Hematopoietic multipotent progenitor cell treated with erythropoietin and hydrocortisone succinate and interleukin-3 and kit ligand, for 4 days (in vitro differentiated cells): ENCODE measurements at places on chromosomes 6 and 20.

- DNase-seq = peak; percentile 74
Observed at GRCh38 chr6:7617801-7618764, 28.1 kb downstream of the SNRNP48 start.

GRCh38 chr6:11978169-11978987 is 33.7 kb upstream of the HIVEP1 start:
- DNase-seq = peak; percentile 49

- DNase-seq = no peak
Observed at GRCh38 chr6:139392794-139393193, 18.3 kb upstream of the CITED2 start.

DNA sequence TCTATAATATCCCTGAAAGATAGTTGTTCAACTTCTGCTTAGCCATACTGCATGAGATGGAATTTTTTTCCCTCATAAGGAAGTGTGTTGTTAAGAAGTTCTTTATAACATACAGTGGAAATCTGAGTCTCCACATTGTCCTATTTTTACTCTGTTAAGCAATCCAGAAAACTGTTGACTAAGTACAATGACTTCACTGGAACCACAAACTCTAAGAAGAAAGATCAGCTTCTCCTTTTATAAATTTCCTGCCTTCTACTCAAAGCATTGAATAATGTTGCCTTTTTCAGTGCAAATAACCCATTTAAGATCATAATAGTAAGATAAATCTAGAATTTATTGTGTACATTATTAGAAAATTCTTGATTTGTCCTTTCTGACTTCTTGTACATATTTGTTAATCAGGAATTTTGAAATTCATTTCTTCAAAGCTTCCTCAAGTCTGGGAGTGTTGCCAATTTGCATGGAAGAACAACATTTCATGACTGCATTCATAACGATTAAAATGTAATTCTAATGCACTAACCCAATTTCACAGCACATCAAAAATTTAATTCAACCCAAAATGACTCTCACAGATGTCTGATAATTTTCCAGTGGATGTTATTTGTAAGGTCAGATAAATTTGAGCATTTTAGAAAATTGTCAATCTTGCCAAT is 45.6 kb upstream of the ANKEF1 start:
- DNase-seq = peak; percentile 50

DNA sequence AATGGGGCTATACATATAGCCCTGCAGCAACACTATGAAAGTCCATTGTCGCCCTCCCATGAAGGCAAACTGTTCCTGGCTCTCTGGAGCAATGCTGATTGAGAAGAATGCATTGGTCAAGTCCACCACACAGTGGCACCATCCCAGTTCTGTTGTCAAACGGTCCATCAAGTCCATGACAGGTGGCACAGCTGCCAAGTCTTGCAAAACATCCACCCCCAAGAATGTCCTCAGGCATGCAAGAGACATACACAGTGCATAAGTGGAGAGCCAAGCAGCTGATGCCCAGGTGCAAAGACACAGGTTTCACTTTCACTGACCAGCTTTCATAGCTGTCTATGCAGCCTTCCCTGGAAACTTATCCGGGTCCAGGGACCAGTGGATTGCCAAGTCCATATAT is 17.5 kb downstream of the ZNF391 start:
- no peak for DNase-seq

DNA sequence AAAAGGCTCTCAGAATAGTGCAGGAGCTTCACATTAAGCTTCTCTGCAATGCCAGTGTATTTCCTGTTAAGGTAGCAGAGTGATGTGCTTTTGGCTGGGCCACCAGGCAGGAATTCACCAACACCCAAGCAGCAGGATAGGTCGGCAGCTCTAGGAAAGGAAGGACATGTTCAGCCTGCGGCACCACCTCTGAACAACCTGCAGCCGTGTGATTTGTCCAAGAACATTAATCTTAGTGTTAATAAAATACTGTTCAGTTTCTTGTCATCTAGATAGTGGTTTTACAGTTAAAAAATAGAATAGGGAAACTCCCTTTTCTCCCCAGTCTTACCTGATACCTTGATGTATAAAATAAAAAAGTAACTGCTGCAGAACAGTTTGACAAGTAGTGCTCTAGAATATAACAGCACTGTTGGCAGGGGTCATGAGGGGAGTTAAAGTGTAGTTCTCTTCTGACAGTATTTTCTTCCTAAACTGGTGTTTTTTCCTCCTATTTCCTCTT is 18.8 kb downstream of the ZNF292 start:
- DNase-seq = no peak

- DNase-seq = no peak
Observed at GRCh38 chr6:116165596-116165995, 39.7 kb upstream of the COL10A1 start.

- DNase-seq = peak; percentile 81
Observed at GRCh38 chr6:125906158-125906998, 50.2 kb upstream of the HINT3 start.

DNA sequence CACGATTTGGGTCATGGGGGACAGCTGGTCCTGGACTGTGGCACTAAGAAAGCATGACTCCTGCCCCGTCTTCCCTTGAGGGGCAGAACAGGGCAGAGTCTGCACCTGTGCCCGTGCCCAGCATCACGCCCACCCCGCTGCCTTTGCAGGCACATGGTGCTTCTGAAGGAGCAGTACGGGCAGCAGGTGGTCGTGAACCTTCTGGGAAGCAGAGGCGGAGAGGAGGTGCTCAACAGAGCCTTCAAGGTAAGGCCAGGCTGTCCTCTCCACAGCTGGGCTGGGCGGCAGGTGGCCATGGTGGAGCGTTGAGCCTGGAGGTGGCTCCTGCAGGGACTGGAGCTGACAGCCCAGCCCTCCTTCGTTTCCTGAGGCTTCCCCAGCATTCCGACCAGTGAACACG is 77.4 kb downstream of the SYNJ2 start:
- DNase-seq = no peak

DNA sequence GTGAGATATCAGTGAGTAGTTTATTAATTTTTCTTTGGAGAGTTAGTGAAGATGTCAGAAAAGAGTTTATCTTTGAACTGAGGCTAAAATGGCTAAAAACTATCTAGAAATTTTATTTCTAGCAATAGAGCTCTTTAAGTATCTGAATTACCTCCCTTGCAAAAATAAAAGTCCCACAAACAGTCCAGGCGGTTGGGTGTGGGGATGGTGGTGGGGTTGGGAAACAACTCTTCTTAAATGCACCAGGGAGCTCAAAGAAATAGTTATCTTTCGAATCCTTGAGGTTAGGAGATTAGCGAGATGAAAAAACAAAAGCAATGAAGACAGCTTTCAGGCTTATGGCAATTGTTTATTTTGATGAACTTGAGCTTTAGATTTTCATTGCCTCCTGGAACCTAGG is 1299.1 kb upstream of the ADGRB3 start:
- no peak for DNase-seq

GRCh38 chr6:107323133-107323785 is 136.1 kb downstream of the PDSS2 start:
- no peak for DNase-seq

GRCh38 chr20:23122321-23122720 is 36.2 kb upstream of the CD93 start:
- no peak for DNase-seq

GRCh38 chr20:7022597-7022996 is 255.1 kb downstream of the BMP2 start:
- DNase-seq = no peak

DNA sequence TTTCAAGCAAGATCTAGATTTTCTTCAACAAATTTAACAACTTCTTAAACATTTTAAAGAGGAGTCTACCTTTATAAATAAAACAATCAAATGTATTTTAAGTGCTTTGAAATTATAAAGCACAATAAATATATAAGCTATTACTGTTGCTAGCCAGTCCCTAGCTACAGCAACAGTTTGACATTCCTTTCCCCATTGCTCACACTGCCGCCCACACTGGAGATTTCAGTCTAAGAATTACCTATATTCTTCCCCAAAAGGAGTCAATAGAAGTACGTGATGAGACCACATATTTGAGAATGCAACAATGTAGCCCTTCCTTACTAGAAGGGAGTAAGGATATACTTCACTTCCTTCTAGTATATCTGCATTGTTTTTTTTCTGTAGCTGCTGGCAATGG is 65.3 kb upstream of the RNF146 start:
- no peak for DNase-seq

GRCh38 chr6:2213086-2213485 is 32.3 kb downstream of the GMDS start:
- DNase-seq = no peak

DNA sequence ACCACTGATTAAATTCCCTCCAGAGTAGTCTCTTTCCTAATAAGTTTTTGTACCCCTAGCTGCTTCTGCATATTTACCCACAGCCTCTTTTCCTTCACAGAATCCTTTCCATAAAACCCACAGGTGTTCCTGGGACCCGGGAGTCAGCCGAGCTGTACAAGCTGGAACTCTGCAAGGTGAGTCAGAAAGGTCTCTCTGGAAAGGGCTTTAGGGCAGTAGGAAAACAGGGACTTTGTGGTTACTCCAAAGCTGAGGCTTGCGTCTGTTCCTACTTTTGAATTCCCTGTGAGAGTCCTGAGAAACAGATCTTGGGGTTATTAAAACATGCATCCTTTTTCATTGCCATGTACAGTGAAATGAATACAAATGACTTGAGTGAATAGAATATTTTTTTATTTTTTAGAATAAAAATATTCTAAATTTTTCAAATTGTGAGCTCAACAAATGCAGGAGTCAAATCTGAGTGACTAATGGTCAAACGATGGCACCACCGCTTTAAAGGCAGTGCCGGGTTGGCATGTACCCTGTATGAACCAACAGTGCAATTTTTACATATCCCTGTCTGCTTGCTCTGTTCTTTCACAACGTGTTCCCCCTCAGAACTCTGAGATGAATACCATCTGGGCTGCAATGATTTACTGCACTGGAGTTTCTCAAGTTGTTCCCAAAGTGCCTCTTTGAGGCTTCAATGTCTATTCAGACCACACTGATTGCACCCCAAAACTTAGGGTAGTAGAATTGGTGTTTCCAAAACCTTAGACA is 78.4 kb downstream of the GFRAL start:
- no peak for DNase-seq

GRCh38 chr6:40907198-40907701 is 131.8 kb downstream of the UNC5CL start:
- no peak for DNase-seq

DNA sequence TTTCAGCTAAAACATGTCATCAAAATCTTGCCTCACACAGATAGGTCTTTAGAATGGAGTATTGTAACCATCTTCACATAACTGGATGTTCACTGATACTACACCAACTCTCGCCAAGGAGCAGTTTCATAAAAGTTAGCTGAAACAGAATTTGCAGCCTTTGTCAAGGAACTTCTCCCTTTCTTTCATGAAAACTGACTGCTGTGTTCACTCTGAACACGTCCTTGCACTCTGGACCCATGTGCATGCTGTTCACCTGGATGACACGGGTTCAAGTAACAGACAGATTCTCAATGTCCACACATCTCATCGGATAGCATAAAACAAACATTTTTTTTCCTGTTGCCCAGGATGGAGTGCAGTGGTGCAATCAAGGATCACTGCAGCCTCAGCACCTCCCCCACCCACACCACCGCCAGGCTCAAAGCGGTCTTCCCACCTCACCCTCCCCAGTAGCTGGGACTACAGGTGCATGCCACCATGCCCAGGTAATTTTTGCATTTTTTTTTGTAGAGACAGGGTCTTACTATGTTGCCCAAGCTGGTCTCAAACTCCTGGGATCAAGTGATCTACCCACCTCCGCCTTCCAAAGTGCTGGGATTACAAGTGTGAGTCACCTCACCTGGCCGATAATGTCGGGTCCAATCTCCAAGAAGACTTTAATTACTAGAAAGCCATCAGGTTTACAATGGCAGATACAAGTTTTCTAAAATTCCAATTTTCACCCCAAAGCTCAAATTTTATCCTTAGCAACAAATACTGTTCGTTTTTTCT is 9.4 kb downstream of the DIDO1 start:
- no peak for DNase-seq

- DNase-seq = no peak
Observed at GRCh38 chr6:85453052-85453451, 3.2 kb downstream of the NT5E start.

DNA sequence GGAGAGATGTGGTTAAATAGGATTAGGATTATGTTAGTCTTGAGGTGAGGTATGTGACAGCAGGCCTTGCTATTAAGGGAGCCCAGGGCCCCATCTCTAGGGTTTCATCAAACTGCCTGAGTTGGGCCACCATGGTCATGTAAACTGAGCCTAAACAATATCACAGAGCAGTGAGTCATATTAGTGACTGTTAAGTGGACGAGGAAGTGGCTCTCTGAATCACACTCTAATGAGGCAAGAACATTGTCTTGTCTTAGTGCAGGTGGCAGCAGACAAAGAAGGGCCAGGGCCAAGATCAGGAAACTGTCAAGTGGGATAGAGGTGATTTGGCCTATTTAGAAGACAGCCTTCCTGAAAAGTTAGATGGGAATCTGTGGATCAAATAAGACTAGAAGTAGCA is 23.1 kb downstream of the ENPP3 start:
- DNase-seq = peak; percentile 55

- no peak for DNase-seq
Observed at GRCh38 chr20:16432466-16433292, 140.6 kb downstream of the KIF16B start.

- no peak for DNase-seq
Observed at GRCh38 chr6:3789018-3789895, 37.7 kb upstream of the PXDC1 start.

- no peak for DNase-seq
Observed at GRCh38 chr6:117110146-117110545, 155.2 kb upstream of the VGLL2 start.

GRCh38 chr6:37483917-37484785 is 15.5 kb downstream of the CCDC167 start:
- DNase-seq = peak; percentile 78

DNA sequence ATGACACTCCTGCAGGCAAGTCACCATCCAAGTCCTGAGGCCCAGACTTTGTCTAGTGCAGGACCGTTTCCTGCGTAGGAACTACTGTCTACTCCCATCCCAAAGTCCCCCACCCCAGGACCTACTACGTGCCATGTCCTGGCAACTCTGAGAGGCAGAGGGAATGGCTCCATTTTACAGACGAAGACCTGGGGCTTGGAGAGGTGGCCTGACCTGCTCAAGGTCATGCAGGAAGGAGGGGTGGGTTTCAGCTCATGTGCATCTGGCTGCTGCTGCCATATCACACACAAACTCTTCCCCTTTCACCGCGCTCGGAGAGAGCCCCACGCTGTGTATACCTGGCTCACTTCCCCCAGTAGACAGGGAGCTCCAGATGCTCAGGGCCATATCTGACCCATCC is 1.2 kb upstream of the NOL4L start:
- DNase-seq = no peak

DNA sequence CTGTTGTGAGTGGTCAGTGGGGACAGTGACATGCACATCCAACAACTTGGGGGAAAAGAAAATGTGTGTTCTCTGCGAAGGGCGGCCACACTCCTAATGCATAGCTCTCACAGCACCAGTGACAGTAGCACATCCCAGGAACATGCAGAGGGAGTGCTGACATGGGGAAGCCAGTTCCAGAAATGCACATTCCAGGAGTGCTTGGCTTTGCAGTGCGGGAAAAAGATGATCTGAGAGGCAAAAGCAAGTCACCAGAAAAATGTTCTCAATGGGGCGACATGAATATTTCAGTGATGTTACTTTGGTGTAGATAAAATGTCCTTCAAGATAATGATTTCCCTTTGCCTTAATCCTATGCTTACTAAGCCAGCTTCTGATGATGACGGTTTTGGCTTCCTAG is 42.9 kb upstream of the PDE10A start:
- no peak for DNase-seq
